ENCODE measurements at places on chromosomes 2 and 18.

GRCh38 chr2:206160807-206161179, 1.1 kb downstream of the EEF1B2 start:
- peak; percentile 24 for DNase-seq

DNA sequence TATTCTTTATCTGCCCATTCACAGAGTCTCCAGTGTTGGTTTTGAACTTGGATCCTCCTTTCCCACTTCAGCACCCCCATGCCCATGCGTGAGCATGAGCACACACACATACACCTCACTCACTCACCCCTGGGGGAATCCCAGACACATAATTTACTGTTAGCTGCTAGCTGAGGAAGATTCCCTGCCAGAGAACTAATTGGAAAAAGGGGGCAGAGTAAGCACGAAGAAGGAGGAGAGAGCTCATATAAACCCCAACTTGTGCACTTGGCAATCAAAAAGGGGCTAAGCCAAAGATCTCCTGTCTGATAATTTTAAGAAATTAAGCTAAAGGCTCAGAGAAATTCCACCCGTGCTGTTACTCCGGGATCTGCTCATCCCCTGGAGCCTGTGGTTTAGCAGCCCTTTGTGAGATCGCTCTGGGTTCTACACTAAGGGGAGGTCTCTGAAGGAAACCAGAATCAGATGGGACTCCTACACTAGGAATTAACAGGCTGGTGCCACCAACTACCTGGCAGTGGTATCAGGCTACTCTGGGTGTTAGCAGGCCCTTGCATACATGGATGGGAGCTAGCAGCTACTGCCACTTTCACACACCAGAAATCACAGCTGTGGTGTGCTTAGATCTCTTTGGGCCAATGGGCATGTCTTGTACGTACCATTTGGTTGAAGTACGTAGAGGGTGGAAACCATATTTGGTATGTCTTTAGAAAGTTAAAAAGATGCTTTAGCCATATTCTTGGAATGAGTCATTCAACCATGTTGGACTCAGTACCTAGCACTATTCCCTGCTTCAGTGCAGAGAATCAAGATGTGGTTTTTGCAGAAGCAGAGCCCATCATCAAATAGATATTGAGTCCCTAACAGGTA, 95.6 kb upstream of the SLC14A2 start:
- DNase-seq = no peak

DNA sequence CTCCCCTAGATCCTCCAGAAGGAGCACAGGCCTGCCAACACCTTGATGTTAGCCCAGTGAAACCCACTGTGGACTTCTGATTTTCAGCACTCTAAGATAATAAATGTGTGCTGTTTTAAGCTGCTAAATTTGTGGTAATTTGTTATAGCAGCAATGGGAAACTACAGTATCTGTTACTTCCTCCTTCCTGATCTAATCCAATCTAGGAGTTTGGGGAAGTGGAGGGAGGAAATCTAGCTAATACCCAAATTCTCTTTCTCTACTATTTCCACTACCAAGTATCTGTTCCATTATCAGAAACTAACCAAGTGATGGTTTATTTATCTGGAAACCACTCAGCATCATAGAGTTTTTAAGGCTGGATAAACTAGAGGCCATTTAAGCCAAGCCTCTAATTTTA, 64.9 kb downstream of the AFF3 start:
- DNase-seq = no peak

- peak; percentile 89 for DNase-seq
Observed at GRCh38 chr2:219298759-219299371, 10.3 kb downstream of the PTPRN start.

DNA sequence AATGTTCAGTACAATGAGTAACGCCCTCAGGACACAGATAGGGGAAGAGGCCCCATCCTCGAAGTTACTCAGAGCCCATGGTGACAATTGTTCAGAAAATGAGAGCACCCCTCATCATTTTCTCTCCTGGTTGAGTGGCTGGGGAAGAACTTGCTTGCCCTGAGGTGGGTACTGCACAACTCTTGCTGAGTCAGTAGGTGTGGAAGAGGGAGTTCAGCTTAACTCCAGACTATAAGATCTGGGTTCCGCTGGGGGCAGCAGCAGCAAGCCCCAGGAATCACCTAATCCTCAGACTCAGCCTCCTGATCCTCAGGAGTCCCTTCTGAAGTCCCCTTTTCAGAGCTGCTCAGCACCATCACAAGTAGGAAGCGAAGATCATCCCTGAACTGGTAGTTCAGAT, 123.7 kb downstream of the PIEZO2 start:
- no peak for DNase-seq

GRCh38 chr2:239720361-239721360, 304.5 kb downstream of the NDUFA10 start:
- no peak for DNase-seq

GRCh38 chr2:183519371-183520056, 395.3 kb downstream of the NUP35 start:
- DNase-seq = no peak

- DNase-seq = no peak
Observed at GRCh38 chr2:189439342-189439741, 1.9 kb upstream of the WDR75 start.

DNA sequence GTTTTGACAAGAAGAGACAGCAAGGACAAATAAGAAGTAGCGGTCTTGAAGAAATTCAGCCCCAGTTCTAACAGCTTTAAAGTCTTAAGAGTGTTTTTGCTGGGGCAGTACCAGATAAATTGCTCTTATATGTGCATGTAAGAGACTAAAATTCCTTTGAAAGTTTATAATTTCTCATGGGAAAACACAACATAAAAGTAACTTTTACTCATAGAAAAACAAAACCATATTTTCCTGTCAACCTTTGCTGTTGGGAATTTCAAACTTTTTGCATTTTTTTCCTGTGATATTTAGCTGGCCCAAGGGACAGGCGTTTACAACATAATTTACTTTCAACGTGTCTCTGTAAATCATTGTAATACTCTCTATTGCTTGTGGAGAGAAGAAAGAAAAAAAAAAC, 767.8 kb upstream of the ZEB2 start:
- no peak for DNase-seq

GRCh38 chr18:64717026-64717425, 568.1 kb upstream of the LINC00305 start:
- DNase-seq = no peak

- DNase-seq = no peak
Observed at GRCh38 chr2:135586148-135586547, 54.9 kb downstream of the R3HDM1 start.

- no peak for DNase-seq
Observed at GRCh38 chr2:100383306-100383705, 34.2 kb downstream of the CHST10 start.

GRCh38 chr2:38734299-38735058, 16.7 kb downstream of the SRSF7 start:
- DNase-seq = no peak

DNA sequence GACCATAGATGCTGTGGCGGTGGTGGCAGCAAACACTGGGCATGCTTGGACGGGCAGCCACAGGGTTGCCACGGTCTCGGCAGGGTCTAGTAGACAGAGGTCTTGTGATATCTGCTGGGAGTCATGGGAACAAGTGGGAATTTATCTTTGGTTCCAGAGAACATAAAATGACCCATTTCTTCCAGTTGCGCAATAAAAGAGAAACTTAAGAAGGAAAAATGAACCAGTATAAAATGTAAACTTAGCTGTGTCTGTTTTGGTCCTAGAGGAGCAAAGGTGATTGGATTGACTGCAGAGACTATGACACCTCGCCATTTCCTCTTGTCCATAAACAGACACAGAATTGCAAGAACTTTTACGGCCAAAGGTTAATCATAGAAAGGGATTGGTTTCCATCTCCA, 132.6 kb upstream of the RBBP8 start:
- DNase-seq = no peak

- DNase-seq = no peak
Observed at GRCh38 chr2:6309415-6310255, 556.1 kb downstream of the CMPK2 start.

DNA sequence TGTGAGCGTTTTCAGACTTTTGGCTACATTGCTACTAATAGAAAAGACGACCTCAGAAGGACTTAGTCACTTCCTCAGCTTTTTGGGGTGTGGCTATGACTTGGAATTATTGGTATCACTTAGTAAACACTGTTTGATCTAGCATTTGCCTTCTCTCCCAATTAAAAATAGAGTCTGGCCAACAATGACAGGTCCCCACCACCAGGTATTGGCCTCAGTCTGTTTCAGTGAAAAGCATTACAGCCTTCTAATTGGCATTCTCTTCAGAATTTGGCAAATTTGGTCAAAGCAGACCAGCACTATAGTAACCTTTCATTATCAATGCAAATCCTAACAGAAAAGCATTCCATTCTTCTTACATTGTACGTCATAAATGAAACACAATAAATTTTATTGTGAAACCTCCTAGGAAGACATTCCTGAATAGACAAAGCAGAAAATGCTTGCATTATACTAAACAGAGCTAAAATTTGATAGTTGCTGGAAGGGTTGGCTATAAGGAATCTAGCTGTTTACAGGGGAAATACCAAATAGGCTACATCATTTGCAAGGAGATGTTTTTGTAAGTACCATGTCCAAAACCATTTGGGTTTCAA, 613.9 kb downstream of the IRS1 start:
- no peak for DNase-seq

- DNase-seq = no peak
Observed at GRCh38 chr2:160742667-160743066, 249.1 kb upstream of the RBMS1 start.

DNA sequence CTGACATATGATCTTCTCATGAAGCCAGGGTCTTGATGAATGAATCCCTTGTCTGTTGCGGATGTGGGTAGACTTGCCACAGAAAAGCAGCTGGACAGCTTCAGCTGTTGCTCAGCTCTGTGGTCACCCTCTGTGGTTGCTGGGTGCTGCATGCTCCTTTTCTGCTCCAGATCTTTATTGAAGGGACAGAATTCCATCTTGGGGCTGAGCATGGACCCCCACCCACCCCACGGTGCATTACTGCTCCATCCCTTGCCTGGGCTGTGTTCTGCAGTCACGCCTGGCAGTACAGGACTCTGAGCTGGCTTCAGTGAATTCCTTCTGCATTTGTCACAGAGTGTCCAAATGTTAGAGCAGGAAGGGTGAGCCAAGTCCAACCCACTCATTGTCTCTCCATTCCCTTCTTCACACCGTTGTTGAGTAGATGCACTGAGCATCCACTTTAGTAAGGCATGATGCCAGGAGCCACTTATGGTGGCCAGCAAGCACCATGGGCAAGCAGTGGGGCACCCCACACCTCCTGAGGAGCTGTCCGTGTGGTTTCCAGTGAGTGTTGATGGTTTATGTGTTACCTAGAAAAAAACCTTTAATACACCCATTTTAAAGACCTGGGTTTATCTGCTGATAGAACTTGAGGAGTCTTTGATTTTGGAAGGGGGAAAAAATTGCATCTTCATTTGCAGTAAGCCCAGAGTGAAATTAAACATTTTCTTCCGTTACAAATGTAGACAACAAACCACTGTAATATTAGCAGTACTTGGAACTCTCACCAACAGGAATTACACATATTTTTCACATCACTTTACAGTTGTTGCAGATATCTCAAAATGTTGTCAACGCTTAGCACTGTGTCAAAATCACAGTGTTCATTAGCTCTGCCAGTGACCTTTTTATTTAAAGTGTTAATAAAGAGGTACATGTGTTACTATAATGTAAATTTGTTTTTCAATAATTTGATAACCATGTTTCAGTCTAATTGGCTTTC, 14.7 kb upstream of the ITGB6 start:
- DNase-seq = no peak

DNA sequence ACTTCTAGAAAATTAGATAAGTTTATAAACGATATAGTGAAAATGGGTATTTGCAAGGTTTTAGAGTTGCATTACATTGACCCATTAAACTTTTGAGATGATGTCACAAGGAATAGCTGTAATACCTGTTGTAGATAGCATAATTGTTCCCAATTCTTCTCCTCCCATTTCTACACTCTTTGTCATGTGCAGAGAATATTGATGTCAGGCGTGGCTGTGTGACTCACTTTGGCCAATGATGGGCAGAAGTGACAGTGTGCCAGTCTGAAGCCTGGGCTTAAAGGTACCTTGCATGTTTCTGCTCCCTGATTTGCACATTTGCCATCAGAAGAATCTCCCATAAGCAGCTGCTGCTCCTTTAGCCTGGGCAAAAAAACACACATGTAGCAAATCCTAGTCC, 26.9 kb upstream of the CCBE1 start:
- no peak for DNase-seq

GRCh38 chr18:24632158-24632988, 171.9 kb downstream of the HRH4 start:
- no peak for DNase-seq

Measured in activated CD4-positive, alpha-beta T cell treated with anti-CD3 and anti-CD28 coated beads, Interleukin-2, Interleukin-4, amounts not matched to agents 100 ng/mL and 50 ng/mL, durations not matched to agents 16 hours and 8 hours (primary cell).